NCI-H2081 treated with DMSO at 0.1 percent for 48 hours (cell line): ENCODE measurements at places on chromosomes 4 and X.
A peak's percentile ranks its signal among the peaks of the same experiment; 100 is the strongest.

DNA sequence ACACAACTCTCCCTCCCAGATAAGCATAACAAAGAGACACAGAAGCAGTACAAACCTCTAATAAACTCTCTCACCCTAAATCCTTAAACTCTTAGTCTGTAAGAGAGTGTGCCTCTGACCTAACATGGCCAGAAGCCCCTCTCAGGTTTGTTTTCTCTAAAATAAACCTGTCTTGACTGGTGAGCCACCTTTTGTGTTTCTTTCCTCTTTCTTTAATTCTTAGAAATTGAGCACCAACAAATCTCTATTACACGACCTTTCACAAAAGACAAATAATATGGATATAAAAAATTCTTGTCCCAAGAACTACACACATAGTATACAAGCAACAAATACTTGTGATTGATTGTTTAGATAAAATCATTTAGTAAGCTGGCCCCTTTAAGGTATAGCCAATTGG is 573.7 kb downstream of the EPHA5 start:
- no peak for DNase-seq

- DNase-seq, result no peak
Measured at GRCh38 chrX:11757719-11758399, at the start of gene MSL3. MSL3 (plus strand) TSS chrX:11758237; CDS start chrX:11758264, 27 bp downstream.

DNA sequence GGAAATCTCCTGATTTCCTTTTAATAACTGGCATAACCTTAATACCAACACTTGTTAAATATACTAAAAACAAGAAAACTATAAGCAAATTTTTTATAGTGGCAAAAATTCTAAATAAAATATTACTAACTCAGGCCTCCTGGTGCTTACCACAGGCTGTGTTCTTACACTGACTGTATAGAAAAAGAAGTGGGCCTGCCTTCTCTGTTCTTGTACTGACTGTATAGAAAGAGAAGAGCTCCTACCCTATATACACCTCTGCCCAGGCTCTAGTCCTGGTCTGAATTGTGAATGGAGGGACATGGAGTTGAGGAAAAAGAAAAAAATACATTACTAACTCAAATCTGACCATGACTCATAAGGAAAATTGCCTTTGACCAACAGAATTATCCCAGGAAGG is 7.5 kb downstream of the ZNF41 start:
- no peak for DNase-seq

DNA sequence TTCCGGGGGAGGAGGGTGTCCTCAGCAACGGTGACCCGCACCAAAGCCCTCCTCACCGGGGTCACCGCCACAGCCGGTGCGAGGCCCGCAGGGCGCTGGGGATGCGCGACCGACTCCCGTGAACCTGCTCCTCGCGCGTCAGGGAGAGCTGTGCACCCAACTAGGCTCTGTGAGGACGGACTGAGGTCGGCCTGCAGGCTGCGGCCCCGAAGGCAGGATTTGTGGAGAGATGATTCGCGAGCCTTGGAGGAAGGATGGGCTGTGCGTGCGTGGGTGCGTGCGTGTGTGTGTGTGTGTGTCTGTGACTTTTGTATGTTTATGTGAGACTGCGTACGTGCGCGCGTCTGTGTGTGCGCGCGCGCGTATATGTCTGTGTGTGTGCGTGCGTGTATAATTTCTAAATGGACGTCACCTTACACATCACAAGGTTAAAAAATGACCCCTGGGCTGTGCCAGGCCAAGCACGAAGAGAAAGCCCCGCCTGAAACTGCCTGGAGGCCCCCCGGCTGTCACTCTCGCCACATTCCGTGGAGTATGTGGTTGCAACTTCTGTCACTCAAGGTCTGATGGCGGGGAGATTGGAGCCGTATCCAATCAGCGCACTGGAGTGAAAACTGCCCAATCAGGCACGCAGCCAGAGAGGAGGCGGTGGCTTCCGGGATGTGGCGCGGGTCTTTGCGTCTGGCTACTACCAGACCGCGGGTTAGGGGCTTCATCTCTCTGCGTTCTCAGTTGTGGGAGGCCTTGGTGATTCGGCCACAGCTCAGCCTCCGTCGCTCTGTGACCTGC is at the start of gene ZNF141:
ZNF141 (plus strand) TSS at position 672 of the 789 bp plus-strand sequence. CDS start 170 bp downstream, outside the sequence.
- peak; percentile 90 for DNase-seq

GRCh38 chr4:38873290-38873944 is 5.8 kb downstream of the FAM114A1 start:
- no peak for DNase-seq

- no peak for DNase-seq
Measured at GRCh38 chrX:63747331-63747730, 37.7 kb downstream of the ARHGEF9 start.

GRCh38 chr4:148273501-148273986 is 168.7 kb downstream of the NR3C2 start:
- DNase-seq, result no peak

DNA sequence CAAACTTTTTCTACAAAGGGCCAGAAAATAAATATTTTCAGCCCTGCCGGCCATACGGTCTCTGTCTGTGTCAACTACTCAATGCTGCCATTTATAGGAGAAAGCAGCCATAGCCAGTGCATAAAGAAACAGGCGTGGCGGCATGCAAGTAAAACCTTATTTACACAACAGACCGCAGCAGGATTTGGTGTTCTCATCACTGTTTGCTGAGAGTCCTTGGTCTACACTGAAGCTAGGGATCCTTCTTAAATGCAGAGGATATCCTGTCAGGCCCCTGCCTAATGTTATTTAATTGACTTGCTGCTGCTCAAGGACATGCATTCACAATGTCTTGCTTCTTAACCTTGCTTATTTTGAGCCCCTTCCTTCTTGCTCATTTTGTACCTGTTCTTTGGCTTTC is 54.7 kb downstream of the CPE start:
- no peak for DNase-seq

DNA sequence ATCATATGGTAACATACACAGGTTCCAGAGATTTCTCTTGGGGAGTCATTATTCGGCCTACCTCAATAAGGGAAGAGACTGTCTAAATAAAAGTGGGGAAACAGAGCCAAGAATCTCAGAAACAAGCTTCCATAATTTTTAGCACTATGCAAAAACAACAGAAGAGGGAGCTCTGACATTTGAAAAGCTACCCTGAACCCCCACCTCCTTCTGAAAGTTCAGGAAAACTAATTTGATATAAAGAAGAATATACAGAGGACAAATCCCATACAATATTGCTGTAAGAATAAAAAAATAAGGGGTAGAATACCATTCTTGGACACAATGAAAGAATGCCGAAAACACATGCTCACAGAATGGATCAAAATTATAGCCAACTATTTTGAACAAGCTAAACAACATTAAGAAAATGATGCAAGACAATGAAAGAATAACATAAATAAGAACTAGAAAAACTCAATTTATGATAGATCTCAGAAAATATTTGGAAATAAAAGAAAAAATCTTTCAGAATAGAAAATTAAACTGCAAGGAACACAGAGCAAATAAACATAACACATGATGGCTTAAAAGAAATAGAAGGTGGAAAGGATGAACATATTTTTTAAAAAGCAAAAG is 14.4 kb upstream of the ZNF41 start:
- DNase-seq, result no peak
